ENCODE measurements at places on chromosomes 2 and 18.
A peak's percentile ranks its signal among the peaks of the same experiment; 100 is the strongest.

GRCh38 chr2:173513107-173513727 is 158.5 kb downstream of the CDCA7 start:
- no peak for DNase-seq

DNA sequence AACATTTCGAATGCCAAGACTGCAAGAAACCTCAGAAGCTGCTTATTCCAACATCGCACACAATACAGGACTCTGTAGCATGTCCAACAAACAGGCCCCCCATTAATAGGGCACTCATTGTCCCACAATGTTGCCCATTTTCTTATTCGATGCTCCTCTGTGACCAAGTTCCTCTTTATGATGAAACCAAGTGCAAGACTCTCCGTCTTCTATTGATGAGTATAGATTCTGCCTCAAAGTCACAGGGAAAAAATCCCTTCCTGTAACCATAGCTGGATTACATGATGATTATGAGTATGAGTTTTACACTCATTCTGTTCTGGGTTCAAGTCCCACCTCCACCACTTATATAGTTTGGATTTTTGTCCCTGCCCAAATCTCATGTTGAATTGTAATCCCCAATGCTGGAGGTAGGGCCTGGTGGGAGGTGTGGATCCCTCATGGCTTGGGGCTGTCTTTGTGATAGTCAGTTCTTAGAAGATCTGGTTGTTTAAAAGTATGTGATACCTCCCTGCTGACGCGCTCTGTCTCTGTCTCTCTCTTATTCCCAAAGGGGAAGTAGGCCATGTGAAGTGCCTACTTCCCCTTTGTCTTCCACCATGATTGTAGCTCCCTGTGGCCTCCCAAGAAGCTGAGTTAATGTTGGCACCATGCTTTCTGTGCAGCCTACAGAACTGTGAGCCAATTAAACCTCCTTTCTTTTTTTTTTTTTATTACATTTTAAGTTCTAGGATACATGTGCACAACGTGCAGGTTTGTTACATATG is 148.7 kb downstream of the OSR1 start:
- no peak for DNase-seq

DNA sequence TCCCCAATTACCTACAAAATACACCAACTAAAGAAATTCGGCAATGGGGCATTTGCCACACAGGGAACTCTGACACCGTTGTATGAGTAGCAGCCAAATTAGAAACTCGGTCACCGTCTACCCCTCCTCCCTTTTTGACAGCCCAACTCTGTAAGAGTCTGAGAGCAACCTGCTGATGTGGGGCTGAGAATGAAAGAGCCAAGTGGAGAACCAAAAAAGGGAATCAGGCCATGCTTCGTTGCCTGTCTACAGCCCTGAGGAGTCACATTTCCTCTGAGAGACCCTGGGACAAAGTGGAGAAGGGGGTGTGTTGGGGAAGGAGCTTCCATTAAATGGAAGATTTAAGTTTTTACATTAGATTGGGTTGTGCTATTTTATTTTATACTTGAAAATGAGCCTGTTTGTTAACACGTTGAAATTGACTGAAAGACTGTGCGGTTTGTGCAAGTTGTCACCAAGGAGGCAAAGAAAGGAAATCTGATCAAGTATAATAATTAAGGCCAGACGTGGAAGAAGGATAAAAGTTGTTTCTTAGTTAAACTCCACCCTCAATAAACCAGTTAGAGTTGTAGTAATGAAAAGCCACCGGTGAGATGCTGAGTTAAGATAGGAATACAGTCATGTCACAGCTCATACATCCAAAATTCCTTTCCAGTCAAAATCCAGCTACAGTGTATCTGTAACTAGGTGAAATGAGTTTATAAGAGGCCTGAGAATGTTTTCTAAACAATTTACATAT is 131.7 kb upstream of the CREB1 start:
- peak; percentile 54 for DNase-seq

- DNase-seq, result peak; percentile 14
Measured at GRCh38 chr18:9058406-9058805, 44.1 kb upstream of the NDUFV2 start.

- no peak for DNase-seq
Measured at GRCh38 chr2:43276962-43277391, 50.6 kb upstream of the ZFP36L2 start.

DNA sequence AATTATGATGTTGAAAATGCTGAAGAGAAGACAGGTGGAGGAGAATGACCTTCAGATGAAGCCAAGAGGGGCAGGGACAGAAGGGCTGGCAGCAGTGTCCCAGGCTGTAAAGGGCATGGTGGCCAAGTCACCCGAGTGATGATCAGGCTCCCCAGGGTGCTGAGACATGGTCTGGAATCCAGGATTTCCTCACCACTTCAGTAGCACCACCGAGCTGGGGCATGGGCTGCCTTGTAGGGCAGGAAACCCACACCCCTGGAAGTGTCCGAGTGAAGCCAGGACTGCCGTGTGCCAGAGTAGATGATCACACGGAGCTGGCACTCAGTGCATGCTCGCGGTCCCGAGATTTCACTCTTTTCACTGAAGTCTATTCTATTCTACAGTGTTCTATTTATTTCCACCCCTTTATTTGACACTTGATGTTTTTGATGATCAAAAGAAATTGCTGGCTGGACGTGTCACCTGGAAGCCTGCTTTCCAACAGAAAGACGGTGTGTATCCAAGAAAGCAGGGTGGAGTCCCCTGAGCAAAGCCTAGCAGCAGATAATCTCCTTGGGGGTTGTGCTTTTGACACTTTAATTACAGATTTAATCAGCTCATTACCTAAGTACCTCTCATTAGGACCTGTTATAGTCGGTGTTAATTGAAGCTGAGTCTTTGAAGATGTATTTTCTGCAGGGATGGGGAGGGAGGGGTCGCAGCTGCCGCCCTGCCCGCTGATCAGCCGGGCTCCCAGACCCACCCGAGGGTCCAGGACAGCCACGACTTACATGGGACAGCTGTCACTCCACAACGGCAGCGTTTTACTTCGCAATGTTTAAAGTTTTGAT is 92.3 kb downstream of the SEPTIN10 start:
- no peak for DNase-seq

GRCh38 chr2:116724550-116724949 is 1089.9 kb upstream of the DDX18 start:
- DNase-seq, result no peak

DNA sequence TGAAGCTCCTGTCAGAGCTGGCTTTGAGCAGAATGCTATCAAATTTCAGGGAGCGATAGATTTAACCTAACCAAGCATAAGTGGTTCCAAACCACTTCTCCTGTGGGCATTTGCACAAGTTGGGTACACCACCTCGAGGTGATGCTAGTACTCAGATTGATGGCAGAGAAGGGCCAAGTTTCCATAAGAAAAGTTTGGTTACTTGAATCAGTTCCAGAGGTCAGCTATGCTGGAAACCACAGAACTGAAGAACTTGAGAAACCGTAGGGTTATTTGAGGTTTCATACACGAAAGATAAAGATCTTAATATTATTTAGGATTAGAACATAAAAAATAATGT is 238.2 kb upstream of the SOX11 start:
- no peak for DNase-seq

DNA sequence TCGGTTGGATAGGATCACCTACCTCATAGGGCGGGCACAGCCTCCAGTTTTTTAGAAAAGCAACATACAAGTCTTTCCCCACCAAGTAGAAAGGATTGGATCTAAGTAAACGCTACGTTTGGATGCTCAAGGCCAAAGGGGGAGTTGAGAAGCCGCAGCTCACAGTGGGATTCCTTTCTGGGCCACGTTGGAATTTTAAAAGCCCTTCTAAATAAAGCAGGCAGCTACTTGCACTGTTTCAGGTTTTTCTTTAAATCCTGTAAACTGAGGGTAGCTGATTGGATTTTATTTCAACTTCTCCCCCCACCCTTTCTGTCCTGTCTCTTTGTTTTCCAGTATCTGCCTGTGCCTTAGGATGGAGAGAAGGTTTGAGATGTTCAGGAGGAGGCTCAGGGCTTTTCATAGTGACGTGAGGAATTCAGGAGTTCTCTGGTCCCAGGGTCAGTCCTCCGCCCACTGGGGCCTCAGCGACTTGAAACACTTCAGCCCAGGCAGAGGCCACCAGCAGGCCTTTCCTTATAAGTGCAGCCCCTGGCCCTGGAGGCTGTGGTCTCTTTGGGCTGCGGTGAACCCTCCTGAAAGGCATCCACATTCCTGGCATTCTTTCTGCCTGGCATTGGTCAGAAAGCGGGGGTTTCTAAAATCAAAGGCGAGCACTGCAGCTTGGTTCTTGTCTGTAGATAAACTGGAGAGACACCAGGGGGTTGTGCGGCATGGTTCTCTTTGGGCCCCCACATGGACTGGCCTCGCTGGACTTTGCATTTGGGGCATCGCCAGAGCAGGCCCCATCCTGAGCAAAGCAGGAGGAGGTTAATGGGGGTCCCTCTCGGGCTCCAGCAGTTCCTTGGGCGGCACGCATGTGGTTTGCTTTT is 44.5 kb downstream of the SH3BP4 start:
- peak; percentile 89 for DNase-seq

GRCh38 chr2:2901384-2902345 is 476.0 kb downstream of the EIPR1 start:
- DNase-seq, result no peak

DNA sequence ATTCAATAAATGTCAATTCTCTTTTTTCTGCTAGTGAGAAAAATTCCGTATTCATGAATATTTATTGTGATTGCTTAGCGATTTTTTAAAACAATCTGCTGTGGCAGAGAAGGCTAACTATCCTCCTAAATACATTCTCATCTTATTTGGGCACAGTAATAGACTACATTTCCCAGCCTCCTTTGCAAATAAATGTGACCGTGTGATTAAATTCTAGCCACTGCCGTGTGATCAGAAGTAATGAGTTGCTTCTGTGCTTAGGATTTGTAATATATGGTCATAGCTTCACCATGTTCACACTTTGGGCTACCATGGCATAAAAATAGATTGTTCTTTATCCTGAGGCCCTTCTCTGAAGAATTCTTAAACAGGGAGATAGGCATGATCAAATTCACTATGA is 179.6 kb downstream of the FAM124B start:
- DNase-seq, result peak; percentile 24

GRCh38 chr2:214699236-214699635 is 110.2 kb downstream of the BARD1 start:
- no peak for DNase-seq
